ENCODE measurements at places on chromosomes 6 and 20. TPM values are rescaled to one million over a fixed set of nuclear protein-coding genes. Genes with fewer than 3 reads are reported as not detected.
A peak's percentile ranks its signal among the peaks of the same experiment; 100 is the strongest.

DNA sequence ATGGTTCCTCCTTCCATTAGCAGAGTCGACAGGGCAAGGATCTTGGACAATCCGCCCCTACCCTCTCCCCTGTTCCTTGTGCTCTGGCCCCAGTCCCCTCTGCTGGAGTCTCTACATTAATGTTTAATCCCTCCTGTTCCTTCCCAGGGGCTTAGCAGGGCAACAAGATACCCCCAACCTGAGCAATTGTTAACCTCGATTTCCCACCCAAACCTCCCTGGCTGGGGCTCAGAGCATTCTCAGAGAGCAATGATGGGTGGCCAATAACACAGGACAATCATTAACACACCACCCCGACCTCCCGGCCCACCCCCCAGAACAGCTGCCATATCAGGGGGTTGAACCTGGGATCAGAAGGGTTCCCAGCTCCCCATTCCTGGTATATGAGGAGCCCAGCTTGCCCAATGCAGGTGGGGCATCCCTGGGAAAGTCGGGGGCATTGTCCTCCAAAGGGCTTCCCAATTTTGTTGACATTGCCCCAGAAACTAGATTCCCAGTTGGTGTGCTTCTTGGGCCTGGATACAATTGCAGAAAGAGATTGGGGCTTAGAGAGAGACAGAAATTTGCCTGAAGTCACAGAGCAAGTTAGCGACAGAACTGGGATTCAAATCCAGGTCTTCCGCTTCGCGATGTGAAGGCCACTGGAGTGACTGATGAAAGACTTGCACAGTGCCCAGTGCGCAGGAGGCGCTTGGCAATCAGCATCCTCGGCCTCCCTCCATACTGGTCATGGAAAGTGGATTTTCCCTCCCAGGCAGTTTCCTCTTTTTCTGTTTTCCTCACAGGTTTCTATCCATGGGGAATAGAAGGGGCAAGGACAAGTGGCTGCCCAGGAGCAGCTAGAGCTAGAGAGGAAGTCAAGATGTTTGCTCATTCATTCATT is 59.6 kb upstream of the TTPAL start:
- no peak for ATAC-seq

LST1 gene
- 7.5 TPM for total RNA-seq

RAD21L1 gene
- total RNA-seq = not detected

DNA sequence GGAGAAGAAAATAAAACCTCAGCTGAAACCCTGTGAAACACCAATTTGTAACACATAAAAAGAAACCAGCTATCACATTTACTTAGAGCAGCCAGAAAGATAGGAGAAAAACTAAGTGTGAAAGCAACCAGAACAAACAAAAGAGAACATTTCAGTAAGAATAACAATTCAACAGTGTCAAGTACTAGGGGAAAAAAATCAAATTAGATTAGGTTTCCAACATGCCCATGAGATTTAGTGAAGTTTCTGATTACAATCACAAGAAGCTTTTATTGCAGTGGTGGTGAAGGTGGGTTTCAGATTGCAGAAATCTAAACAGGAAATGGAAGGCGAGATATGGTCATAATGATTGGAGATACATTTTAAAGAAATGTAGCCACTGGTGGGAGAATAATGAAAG is 22.1 kb upstream of the TRDN start:
- no peak for ATAC-seq

- no peak for ATAC-seq
Measured at GRCh38 chr6:11865680-11866300, 87.2 kb upstream of the ADTRP start.

DNA sequence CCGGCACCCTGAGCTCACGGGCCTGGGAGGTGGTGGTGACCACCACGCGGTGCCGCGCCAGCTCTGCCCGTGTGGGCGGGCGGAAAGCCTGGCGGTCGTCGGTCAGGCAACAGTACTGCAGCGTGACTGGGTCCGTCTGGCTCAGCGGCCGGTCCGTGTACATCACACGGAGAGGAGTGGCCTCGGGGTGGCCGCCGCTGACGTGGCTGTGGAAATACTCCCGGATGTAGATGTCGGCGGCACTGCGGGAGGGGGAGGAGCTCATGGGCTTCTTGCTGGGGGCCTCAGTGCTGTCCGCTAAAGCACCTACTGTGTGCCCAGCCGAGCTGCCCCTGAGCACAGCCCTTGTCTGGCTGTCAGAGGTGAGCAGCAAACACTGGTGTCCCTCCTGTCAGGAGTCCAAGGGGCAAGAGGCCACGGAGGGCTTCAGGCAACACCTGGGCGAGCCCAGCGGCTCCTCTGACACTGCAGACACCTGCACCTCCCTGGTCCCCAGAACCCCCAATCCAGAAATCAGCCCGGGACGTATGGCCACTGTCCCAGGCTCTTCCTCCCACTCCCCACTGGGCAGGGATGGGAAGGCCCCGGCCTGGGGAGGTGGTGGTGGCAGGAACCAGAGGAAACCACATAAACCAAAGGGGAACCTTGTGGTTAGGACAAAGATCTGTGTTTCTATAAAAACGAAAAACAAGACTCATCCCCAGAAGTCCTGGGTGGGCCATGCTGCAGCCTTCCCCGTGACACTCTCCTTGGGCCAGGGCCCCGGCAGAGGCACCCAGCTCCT is 6.5 kb downstream of the HELZ2 start:
- peak; percentile 25 for ATAC-seq

GRCh38 chr6:44221291-44221960 is 2.0 kb upstream of the SLC29A1 start:
- peak; percentile 75 for ATAC-seq

AGPAT4 gene
- total RNA-seq = 10.6 TPM

DNA sequence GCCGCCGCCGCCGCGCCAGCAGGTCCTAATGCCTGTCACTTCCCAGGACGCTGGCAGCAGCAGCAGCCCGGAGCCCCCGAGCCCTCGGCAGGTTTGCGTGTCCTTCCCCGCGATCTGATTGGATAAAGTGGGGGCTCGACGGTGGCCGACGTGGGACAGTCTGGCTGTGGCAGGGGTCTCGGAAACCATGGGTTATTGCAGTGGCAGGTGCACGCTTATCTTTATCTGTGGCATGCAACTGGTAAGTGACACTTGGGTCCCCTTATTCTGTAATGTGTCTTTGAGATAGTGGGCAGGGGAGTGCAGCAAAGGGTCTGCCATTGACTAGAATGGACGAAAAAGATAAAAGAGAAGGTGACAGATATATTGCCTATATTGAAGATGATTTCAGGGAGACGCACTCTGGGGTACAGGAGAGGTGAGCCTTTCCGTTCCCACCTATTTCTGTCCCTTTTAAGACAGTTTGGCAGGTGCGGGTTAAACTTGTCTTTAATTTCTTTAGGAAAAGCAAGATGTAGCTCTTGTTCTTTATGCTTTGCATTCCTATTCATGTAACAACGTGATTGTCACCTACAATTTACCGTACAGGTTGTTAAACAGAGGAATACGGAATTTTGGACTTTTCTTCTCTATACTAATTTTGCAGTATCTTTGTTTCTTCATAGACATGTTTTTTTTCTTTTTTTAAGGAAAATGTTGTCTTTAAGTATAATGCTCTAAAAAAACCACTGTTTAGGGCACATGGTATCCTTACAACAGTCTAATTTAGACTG is 535 bp downstream of the NKAIN2 start:
- no peak for ATAC-seq

DNA sequence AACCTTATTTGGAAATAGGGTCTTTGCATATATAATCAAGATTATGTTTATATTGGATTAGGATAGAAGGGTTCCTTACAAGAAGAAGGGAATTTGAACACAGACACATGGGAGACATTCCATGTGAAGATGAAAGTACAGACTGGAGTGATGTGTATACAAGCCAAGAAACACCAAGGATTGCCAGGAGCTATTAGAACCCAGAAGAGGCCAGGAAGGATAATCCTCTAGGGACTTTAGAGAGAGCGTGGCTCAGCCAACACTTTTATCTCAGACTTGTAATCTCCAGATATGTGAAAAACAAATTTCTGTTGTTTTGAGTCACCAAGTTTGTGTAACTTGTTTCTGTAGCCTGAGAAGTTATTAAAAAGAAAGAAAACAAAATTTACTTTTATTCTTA is 1173.9 kb upstream of the CITED2 start:
- no peak for ATAC-seq

DNA sequence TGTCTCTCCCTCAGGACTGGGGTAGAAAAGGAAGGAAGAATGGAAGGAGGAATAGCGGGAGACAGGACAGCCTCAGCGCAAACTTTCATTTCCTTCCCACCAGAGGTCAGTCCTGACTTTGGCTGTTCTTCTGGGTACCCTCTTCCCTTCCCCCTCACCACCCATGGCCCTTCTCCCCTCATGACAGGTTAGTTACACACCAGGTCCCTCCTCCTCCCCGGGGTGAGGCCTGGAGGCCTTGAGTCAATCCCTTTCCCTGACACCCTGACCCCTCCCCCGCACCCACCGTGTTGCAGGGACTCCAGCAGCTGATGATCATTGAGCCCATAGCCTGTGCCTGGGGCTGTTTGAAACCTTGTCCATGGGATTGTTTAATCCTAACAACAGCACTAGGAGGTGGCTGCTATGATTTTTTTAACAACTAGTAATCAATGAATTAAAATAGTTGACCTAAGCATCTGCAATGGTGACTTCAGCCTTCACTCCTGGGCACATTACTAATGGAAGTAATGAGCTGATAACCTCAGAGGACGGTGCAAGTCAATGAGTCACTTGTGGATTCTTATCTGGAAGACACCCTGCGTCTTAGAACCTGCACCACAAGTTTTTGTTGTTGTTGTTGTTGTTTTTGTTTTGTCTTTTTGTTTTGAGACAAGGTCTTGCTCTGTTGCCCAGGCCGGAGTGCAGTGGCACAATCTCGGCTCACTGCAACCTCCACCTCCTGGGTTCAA is 46.6 kb upstream of the CCDC167 start:
- ATAC-seq = no peak

GRCh38 chr20:32114305-32114960 is 4.9 kb downstream of the TM9SF4 start:
- ATAC-seq = no peak

GRCh38 chr6:110318971-110319370 is 39.2 kb downstream of the METTL24 start:
- no peak for ATAC-seq

DNA sequence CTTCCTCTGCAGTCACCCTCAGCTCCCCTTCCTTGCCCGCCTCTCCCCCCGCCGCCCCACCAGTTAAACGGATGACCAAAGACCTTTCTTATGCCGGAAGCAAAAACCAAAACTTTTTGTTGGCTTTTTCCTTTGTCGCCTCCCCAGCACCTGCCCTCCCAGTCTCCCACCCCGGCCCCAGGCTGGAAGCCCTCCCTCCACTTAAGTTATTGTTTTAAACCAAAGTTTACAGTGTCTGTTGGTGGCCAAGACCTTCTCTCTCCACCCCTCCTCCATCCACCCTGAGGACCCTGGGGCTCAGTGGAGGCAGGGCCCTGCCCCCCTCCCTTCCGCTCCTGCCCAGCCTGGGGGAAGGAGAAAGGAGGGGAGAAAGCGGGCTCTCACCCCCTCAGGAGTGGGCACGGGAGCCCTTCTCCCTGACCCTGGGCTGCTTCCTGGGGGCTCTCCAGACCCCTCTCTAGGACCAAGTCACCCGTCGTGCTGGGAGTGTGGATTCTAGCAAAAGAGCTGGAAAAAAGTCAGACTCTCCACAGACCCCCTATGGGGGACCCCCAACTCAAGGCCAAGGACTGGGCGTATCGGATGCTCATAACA is 38.3 kb upstream of the MDFI start:
- ATAC-seq = no peak

PPP1R16B gene
- 10.0 TPM for total RNA-seq

DNA sequence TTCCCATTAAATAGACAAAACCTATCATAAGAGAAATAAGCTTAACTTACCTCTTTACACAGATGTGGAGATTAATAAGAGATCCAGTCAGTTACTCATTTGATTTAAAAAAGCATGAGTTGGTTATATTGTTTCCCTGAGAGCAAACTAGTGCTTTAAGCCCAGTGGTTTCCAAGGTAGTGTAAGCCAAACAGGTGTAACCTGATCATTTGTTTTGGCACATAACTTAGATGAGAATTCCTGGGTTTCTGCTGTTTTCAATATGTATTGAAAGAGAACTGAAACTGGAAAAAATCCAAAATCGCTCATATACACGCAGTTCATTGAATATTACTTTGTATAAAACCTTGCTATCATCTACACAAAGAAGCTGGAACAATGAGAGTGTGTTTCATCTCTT is 30.5 kb upstream of the SMIM8 start:
- ATAC-seq = no peak

ARFRP1 gene
- total RNA-seq = 48.7 TPM

GRCh38 chr20:50484271-50484976 is 25.8 kb upstream of the PTPN1 start:
- no peak for ATAC-seq

DNA sequence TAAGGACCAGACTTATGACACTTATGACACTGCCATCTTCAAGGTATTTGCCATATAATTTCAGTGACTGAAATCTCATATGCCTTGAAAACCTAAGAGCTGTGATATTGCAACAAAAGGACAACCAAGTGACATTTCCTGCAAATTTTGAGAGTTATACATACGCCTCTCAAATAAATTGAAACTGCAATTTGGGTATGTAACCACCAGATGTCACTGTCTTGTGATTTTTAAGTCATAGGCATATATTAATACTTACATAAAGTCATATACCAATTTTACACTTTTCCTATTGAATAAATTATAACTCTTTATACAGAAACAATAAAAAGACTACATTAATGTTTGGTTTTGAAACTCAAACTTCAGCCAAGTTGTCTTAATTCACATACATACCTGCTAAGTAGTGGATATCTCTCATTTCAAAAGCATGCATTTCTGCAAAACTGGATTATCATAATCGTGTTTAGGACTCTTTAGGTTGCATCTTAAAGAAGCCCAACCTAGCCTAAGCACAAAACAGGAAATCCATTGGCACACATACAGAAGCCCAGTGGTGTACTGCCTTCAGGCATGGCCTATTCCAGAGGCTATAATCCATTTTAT is 180.2 kb downstream of the PACRG start:
- ATAC-seq = no peak

DNA sequence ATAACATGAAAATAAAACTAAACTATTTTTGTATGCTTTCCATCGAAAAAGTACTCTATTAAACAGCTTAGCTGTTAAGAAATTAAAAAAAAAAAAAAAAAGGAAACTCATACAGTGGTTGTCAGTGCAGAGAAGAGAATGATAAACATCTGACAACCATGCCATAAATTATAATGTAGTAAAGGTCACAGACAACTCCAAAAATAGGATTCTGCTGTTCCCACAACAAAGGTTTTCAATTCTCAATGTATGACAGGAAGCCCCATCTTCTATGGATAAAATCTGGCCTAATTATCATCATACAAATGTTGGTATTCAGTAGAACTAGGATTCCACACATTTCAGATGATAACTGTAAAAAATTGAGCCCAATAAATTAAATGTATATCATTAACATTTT is 5.0 kb downstream of the PLN start:
- no peak for ATAC-seq

TINAG gene
- not detected for total RNA-seq

RPS21 gene
- total RNA-seq = 2,869 TPM

- no peak for ATAC-seq
Measured at GRCh38 chr6:52305948-52306767, 21.6 kb upstream of the MCM3 start.

DNA sequence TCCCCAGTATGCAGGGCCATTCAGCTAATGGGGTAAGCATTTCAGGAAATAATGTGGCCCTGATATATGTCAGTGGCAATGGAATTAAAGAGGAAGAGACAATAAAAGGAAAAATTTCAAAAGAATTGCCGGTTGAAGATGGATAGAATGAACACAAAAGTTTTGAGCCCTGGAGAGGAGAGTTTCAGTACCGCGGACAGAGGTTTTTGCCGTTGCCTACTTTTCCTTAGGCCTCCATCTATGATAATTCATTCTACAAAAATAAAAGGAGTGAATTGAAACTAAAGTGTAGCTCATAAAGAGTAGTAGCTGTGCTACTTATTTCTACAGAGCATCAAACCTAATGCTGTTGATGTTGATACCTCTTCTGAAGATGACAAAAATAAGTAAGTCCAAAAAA is 140.7 kb downstream of the RNASET2 start:
- no peak for ATAC-seq

LHFPL5 gene
- not detected for total RNA-seq
